Fibroblast of skin of right biceps (primary cell): ENCODE measurements at places on chromosomes 2 and 18.
A peak's percentile ranks its signal among the peaks of the same experiment; 100 is the strongest.

DNA sequence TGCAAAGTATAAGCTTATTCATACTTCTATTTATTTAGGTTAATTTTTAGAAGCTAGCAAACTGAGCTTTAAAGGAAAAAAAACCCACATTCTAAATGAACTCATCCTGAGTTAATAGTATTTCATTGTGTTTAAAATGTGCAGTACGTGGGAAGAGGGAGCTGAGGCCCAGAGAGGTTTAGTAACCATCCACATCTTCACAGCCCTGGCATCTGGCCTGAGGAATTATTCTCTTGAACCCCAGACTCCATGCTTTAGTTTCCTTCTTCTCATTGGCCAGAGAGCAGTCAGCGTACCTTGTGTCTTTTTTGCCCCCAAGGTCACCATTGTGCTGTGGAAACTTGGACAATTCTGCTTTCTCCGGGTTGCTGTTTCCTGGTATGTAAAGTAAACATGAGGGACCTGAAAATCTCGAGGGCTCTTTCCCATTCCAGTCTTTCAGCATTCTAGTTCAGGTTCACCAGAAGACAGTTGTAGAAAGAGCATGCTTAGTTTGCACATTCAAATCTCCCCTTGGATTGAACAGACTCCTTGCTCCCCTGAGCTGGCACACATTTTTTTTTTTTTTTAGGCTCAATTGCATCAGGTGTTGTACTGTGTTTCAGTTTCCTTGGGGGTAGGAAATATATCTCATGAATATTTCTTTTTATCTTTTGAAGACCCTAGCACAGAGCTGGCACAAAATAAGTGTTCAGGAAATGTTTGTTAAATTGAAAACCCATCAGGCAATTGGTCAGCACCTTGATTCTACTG, 81.4 kb downstream of the MYCN start:
- DNase-seq = no peak

DNA sequence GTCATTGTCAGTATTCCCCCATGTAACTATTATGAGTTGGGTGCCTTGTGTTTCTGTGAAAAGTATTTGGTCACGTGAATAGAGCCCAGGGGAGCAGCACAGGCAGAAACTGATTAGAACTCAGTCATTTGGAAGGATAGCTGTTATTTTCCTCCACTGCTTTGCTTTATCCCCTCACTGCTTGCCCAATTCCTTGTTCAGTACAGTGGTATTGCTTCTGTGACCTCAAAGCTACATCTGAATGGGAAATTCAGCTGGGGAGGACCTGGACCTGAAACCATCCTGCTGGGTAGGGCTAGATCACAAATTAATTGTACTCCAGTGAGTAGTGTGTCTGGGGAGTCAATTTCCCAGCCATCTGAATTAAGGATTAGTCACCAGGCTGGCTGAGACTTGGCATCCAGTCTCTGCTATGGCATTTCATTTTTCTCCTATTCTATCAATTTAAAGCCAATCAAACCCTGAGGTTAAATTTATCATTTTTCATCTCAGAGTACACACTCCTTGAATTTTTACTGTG, 1231.6 kb upstream of the GYPC start:
- no peak for DNase-seq

GRCh38 chr2:190088917-190089316, 26.4 kb upstream of the MSTN start:
- peak; percentile 62 for DNase-seq

- DNase-seq = peak; percentile 93
Observed at GRCh38 chr2:128374001-128374710, 55.5 kb upstream of the HS6ST1 start.

GRCh38 chr2:172613615-172614231, 57.8 kb downstream of the PDK1 start:
- peak; percentile 30 for DNase-seq

DNA sequence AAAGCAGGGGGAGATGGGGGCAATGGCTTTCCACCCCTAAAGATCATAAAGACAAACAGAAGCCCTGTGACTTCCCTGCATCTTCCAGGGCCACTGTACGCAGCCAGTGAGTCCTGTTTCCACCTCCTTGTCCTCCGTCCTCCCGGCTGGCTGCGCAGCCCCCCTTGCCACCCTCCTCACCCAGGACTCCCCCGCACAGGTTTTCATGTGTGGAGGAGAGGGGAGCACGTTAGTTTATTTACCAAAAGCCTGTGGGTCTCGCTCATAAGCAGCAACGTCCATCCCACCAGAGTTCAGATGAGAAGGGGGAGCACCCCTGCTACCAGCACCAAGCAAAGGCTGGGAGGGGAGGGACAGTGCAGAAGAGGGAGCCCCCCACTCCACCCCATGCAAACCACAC, 11.7 kb downstream of the CYP26B1 start:
- DNase-seq = no peak

GRCh38 chr18:36527740-36528455, 230.4 kb downstream of the FHOD3 start:
- no peak for DNase-seq

- no peak for DNase-seq
Observed at GRCh38 chr2:271917-272316, 7.2 kb downstream of the ACP1 start.

GRCh38 chr2:46666044-46666679, 186.8 kb downstream of the TMEM247 start:
- peak; percentile 78 for DNase-seq

DNA sequence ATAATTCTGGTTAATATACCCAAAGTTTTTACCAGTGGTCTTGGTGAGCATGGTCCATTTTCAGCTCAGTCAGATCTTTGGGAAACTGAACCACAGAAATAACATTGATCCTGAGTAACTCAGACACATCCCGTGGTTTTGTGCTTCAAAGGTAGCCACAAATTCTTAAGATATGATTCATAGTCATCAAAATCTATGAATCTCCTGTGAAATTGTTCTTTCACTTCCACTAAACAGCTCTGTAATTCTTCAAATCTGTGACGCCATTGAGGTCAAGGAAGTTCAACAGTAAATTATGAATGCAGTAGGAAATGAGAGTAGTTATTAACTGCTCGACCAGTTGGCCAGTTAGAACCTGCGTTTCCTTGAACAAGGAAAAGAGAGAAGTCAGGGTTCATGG, 147.3 kb downstream of the IRS1 start:
- DNase-seq = peak; percentile 97

GRCh38 chr2:172423160-172423559, 4.2 kb upstream of the ITGA6 start:
- no peak for DNase-seq

DNA sequence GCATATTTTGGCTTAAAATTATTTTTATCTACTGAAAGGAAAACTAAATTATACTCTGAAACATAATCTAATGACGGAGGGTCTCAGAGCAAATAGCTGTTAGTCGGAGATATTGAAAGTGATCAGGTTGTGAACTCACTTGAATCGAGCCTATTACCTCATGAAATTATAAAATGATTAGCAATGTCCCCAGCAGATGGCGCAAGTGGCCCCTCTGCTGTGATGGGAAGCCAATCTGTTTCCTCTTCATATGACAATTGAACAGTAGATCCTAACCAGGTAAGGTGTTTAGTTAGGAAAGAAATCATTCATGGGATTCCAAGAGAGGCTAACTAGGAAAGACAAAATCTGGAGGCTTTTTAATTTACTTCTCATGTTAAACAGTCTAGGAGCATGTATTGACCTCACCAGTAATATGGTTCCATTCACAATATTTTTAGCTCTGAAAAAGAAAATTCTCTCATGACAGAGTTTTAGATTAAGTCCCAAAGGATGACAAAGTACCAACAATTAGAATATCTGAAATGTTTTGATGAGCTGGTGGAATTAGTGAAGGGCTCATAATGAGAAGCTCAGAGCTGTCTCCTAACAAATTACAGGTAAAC, 29.9 kb upstream of the MPPE1 start:
- peak; percentile 58 for DNase-seq
